ENCODE measurements at places on chromosomes 1 and 21.

DNA sequence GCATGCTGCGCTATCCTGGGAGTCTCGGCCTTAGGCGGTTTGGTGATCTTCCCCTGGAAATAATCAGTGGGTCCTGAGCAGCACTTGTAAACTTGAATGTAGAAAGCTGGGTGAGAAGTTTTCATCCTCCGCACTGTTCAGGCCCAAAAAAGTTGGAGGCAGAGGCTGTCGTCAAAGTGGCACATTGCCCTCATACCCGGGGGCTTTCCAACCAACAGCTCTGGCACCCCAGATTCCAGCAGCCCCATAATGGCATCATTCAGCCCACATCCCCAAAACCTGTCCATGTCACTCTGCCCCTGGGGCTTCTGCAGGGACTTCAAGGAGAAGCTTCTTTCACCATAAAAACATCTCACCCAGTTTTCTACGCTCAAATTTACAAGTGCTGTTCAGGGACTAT is 59.3 kb downstream of the TOR1AIP2 start:
- no peak for DNase-seq
- H3K36me3 ChIP-seq = no peaks in the 10 kb centered on the region
- peak overlapping the region; percentile 9 for H3K27ac ChIP-seq
- H3K27me3 ChIP-seq = no peaks in the 10 kb centered on the region

DNA sequence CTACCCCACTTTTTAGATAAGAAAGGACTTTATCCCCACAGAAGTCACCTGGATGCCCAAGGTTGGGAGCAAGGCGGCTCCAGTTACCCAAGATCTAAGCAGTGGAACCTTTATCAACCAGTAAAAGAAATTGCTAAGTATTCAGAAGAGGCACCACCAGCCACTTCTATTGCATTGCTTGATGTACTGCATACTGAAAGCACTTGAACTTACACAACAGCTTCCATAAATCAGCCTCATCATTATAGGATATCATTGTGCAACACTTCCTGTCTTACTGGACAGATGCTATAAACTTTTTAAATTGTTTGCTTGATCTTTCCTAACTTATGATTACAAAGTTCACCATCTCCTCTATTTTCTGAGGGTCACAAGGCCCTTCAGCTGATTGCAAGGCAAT is 642.7 kb upstream of the CXADR start:
- no peaks in the 10 kb centered on the region for H3K36me3 ChIP-seq
- H3K4me1 ChIP-seq = no peaks in the 10 kb centered on the region
- H3K27ac ChIP-seq = no peak overlapping the region

- peak; percentile 56 for DNase-seq
- peak overlapping the region; percentile 74 for H3K27ac ChIP-seq
- H3K36me3 ChIP-seq = no peaks in the 10 kb centered on the region
- H3K27me3 ChIP-seq = no peaks in the 10 kb centered on the region
Observed at GRCh38 chr1:32695098-32695904, 7.3 kb downstream of the SYNC start.

GRCh38 chr1:218785928-218786327 is 387.8 kb upstream of the LYPLAL1 start:
- H3K36me3 ChIP-seq = no peaks in the 10 kb centered on the region
- H3K27ac ChIP-seq = no peak overlapping the region
- no peak overlapping the region for H3K4me3 ChIP-seq
- no peaks in the 10 kb centered on the region for H3K27me3 ChIP-seq
- H3K4me1 ChIP-seq = no peaks in the 10 kb centered on the region

DNA sequence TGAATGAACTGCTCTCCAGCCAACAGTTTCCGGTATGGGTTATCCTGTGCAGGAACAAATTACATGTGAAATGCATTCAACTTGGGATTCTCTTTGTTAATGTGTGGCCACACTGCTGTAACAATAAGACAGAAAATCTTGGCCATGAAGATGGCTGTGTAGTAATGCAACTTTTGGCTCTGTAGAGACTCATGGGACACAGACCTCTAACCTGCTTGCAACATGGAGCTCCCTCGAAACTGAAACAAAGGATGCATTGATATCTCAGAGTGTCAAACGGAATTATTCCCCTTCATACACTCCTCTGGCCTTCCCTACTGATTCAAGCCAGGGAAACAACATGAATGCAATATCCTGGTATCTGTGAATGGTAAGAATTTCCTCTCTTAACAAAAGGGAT is 559.3 kb upstream of the ZRANB2 start:
- no peak overlapping the region for H3K27ac ChIP-seq
- no peaks in the 10 kb centered on the region for H3K4me1 ChIP-seq
- DNase-seq = no peak
- no peaks in the 10 kb centered on the region for H3K36me3 ChIP-seq
- no peaks in the 10 kb centered on the region for H3K27me3 ChIP-seq
